ENCODE measurements at places on chromosomes 12 and 14.

- DNase-seq = no peak
Observed at GRCh38 chr12:107564946-107565345, 120.7 kb upstream of the PWP1 start.

- no peak for DNase-seq
Observed at GRCh38 chr14:55381561-55381960, 30.1 kb downstream of the ATG14 start.

GRCh38 chr12:77239617-77240016 is 174.2 kb upstream of the E2F7 start:
- DNase-seq = no peak

GRCh38 chr14:104792945-104793702 is 2.4 kb downstream of the AKT1 start:
- no peak for DNase-seq

- DNase-seq = no peak
Observed at GRCh38 chr12:82040987-82041743, 282.0 kb upstream of the PPFIA2 start.

- no peak for DNase-seq
Observed at GRCh38 chr14:34204774-34205173, 253.9 kb upstream of the EGLN3 start.

- no peak for DNase-seq
Observed at GRCh38 chr14:69704319-69704718, 62.6 kb upstream of the SRSF5 start.

GRCh38 chr12:127125607-127126259 is 1141.2 kb upstream of the TMEM132C start:
- no peak for DNase-seq

GRCh38 chr14:90491221-90491885 is 94.5 kb downstream of the CALM1 start:
- no peak for DNase-seq

- no peak for DNase-seq
Observed at GRCh38 chr14:103772078-103772712, 56.6 kb downstream of the ZFYVE21 start.

DNA sequence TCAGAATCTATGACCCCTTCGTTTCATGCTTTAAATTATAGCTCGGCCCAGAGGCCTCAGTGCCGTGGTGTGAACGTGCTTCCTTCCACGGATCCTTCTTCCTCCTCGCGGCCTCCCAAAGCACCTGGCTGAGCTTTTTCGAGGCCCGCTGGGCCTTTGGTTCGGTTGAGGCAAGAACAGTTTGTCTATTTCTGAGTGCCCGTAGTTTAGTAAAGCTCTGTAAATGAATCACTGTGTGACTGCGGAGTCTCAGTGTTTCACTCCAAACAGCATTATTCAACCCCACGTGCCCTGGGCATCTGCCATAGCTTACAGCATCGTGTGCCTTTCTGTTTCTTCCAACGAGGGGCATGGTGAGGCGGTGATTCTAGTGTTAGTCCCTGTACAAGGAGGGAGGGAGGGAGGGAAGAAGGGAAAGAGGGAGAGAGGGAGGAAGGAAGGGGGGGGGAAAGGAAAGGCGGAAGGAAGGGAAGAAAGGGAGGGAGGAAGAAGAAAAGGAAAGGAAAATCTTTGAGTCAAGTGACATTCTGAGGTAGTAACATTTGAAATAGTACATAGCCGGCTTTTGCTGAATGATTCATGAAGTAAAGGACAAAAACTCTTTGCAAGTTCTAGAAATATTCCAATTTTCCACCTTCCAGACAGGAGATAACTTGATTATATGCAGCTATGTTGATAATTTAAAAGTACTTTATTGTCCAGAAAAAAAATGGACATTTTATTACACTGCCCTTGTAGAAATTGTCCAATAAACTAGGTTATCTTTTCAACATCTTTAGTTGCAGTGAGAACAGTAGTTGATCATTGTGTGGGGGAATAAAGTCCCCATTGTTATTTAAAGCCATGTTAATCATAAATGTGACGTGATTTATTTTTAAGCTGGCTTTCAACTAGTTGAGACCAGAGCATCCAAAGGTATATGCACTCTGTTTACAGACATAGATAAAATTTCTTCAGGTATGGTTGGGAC is 1.2 kb upstream of the TRIM9 start:
- peak; percentile 18 for DNase-seq

GRCh38 chr14:95356245-95356869 is 36.6 kb upstream of the CLMN start:
- DNase-seq = no peak
